Motor neuron (in vitro differentiated cells): ENCODE measurements at places on chromosomes 1 and 21.
A peak's percentile ranks its signal among the peaks of the same experiment; 100 is the strongest.

DNA sequence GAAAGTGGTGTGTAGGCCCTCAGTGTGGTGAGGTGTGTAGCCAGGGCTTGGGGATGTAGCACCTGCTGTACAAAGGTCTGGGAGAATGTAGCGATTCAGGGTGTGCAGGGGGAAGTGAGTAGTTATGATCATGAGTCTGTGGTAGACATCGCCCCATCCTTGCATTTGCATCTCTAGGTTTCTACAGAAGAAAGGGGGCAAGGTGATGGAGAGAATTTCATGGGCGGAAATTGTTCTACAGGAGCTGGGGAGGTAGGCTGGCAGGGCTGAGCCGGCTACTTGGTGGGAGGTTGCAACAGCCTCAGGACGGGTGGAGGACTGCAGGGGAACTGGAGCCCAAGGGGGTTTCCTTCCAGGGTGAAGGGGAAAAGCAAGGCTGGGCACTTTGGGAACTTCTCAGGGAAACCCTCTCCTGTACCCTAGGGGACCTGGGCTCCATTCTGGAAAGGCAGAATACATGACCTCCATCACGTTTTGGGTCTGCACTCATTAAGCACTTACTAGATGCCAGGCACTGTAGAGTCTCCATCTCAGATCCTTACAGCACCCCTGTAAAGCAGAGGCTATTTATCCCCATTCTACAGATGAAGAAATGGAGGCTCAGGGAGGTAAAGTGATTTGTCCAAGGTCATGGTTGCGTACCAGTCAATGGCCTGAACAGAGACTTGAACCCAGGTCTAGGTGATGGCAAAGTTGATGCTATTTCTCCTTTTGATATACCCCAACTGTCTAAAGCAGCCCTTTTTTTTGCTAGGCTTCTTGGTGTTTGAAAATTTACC lies 14.5 kb upstream of the TNFRSF1B start:
- no peak for ATAC-seq

- no peak for ATAC-seq
Measured at GRCh38 chr1:117013309-117013858, 11.8 kb downstream of the CD101 start.

GRCh38 chr1:45913183-45913683 lies 109.8 kb downstream of the MAST2 start:
- ATAC-seq, result peak; percentile 85

- peak; percentile 49 for ATAC-seq
Measured at GRCh38 chr1:2314273-2314802, 77.0 kb downstream of the MORN1 start.

- no peak for ATAC-seq
Measured at GRCh38 chr1:59605184-59605583, 209.6 kb upstream of the HOOK1 start.
